ENCODE measurements at places on chromosomes 4 and X.

DNA sequence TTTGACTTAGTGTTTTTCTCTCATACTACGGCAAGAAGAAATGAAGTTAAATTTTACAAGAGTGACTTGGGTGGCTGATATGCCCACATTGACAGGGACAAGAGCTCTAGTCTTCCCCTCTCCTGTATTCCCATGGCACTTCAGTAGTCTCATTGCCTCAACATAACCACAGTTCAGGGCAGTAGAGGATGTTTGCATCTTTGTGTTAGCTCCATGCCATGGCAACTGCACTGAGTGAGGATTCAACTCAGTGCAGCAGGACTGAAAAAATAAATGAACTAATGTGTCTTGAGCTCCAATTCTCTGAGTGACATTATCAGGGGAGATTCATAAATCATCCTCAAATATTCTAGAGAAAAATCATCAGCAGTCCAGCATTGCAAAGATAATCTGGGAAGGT is 78.8 kb downstream of the TET2 start:
- no peak for DNase-seq

- DNase-seq, result no peak
Measured at GRCh38 chr4:165726831-165727230, 146.2 kb upstream of the TLL1 start.

GRCh38 chrX:38666909-38667308 is 105.6 kb downstream of the TSPAN7 start:
- DNase-seq, result no peak

DNA sequence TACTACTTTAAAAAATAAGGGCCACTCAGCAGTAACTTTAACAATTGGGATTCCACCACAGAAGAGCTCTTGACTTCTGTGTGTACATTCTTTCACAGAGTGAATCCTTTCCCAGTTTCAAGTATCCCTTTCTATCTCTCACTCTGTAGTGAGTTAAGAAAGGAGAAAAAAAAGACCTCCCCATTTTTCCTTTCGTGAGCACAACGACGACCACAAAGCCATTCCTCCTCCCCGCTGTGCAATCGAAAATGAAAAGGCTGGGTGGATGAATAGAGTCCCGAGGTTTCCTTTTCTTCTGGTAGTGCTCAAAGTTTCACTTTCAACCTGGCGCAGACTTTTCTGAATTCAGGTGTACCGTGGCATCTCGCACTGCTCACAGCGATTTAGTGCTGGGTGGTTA is 58.0 kb downstream of the TAB3 start:
- peak; percentile 15 for DNase-seq

DNA sequence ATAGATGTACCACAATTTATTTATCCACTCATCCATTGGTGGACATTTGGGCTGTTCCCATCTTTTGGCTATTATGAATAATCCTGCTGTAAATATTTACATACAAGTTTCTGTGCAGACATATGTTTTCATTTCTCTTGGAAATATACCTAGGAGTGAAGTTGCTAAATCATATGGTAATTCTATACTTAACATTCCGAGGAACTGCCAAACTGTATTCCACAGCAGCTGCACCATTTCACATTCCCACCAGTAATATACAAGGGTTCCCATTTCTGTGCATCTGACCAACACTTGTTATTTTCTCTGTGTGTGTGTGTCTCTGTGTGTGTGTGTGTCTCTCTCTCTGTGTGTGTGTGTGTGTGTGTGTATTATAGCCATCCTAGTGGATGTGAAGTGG is 15.4 kb upstream of the DOCK11 start:
- no peak for DNase-seq

DNA sequence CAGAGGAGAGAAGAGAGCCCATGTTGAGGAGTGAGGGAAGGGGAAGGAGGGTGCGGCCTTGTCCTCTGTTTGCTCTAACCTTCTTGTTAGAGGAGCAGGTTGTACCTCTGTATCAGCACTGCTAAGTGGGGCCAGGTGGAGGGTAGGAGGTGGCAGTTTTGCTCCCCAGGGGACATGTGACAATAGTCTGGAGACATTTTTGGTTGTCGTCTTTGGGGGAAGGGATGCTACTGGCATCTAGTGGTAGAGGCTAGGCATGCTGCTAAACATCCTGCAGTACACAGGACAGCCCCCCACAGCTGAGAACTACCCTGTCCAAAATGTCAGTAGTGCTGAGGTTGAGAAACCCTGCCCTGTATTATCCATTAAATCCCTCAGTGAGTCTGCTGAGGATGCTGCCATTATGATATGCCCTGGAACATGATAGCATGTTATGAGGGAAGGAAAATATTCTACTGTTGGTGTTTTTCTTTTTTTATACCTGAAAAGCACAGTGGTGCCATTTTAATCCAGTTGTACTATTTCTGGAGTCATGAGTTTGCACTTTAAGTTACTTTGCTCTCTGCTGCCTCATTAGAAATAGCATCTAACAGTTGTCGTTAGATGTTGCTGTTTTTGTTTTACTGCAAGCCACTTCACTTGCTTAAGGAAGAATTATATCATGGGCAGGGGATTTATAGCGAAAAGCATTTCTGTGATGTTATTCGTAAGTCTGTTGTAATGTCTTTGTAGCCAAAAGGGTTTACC is 90.6 kb downstream of the LRP2BP start:
- no peak for DNase-seq
